ENCODE measurements at places on chromosomes 16 and 17.
A peak's percentile ranks its signal among the peaks of the same experiment; 100 is the strongest.

- no peak for DNase-seq
These were observed 36.7 kb downstream of the CTU2 start for GRCh38 chr16:88742896-88743605.

GRCh38 chr17:12967962-12968361 lies 49.9 kb downstream of the ELAC2 start:
- DNase-seq: no peak

DNA sequence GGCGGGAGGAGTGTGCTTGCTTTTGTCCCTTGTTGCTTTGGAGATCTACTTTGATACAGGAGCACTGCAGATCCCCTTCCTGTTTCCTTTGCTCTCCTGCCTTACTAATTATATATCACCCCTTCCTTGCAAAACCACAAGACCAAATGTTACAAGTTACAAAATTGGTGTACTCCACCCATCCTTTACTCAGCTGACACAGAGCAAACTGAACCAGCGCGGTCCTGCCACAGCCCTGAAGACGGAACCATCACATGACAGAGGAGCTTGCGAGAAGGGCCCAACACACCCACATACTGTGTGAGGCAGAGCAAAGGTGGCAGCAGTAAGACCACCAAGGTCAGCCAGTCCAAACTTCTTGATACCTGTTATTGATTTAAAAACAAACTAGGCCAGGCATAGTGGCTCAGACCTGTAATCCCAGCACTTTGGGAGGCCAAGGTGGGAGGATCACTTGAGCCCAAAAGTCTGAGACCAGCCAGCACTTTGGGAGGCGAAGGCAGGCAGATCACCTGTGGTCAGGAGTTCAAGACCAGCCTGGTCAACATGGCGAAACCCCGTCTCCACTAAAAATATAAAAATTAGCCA lies 33.2 kb downstream of the CYTH1 start:
- peak; percentile 80 for DNase-seq

DNA sequence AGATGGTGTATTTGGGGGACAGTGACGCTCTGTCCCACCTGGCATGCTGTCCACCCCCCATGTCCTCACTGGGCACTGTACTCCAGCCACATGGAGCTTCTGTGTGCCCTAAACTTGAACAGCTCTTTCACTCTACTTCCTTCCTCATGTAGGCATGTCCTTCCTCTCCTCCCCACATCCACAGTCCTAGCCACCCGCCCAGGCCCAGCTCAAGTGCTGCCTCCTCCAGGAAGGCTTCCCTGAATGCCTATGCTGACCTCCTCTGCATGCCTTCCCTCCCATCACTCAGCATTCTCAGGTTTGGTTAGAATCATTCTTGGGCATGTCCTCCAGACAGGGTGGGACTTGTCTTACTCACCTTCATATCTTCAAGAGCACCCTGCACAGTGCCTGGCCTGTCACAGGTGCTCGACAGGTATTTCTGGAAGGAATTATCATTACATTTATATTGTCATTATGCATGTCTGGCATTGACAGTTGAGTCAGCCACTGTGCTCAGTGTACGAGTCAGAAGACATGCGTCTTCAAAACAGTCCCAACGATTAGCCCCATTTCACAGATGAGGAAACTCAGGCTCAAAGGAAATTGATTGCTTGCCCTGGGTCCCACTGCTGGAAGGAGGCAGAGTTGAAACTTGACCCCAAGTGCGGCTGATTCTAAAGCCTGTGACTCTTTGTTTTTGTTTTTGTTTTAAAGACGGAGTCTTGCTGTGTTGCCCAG lies 42.1 kb upstream of the TOB1 start:
- no peak for DNase-seq

DNA sequence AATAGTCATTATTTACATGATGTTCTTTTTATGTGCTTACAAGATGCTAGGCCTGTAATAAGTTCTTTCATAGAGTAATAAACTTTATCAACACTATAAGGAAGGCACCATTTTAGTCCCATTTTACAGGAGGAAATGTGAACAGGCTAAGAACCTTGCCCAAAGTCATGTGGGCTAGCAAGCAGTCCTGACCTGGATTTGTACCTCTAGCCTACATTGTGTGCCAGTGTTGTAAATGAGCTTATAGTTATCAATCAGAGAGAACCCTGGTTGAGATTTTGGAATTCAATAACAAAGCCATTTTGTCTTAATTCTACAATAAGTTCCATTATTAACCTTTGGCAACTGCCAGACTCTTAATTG lies 6.7 kb upstream of the TBKBP1 start:
- DNase-seq: no peak

DNA sequence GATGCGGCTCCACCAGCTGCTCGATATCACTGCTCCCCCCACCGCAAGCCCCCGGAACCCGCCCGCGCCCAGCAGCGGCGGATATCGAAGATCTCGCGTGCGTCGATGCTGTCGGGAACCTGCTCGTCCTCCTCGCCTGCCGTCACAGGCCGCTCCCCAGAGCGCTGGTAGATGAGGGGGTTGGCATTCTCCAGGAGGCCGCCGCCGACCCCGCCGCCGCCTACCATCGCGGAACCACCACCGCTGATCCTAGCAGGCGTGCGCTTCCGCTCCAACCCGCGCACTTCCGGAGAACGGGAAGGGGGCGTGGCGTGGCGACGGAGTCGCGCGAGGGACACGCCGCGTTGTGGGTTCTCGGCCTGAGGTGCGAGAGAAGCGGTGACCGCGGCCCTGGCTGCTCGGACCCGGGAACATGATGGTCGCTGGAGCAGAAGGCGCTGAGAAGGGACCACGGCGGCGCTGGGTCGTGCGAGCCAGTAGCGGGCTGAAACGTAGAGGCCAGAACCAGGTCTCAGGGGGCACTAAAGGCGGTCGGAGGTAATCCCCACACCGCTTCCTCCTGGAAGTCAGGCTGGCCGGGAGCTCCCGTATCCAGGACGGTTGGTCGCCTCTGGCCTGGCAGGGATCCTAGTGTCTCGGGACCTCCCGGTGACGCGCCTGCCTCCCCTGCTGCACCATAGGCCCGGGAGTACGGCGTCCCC lies at the start of gene CIAO2B:
CIAO2B (minus strand) TSS at position 265 of the 701 bp plus-strand sequence; CDS start at position 227, 38 bp downstream.
- DNase-seq: peak; percentile 78

- peak; percentile 68 for DNase-seq
These were observed at the start of gene SCPEP1 for GRCh38 chr17:56977673-56978395. Gene SCPEP1, plus strand, starts transcription at chr17:56978131. Its CDS starts 29 bp downstream, at chr17:56978160.

DNA sequence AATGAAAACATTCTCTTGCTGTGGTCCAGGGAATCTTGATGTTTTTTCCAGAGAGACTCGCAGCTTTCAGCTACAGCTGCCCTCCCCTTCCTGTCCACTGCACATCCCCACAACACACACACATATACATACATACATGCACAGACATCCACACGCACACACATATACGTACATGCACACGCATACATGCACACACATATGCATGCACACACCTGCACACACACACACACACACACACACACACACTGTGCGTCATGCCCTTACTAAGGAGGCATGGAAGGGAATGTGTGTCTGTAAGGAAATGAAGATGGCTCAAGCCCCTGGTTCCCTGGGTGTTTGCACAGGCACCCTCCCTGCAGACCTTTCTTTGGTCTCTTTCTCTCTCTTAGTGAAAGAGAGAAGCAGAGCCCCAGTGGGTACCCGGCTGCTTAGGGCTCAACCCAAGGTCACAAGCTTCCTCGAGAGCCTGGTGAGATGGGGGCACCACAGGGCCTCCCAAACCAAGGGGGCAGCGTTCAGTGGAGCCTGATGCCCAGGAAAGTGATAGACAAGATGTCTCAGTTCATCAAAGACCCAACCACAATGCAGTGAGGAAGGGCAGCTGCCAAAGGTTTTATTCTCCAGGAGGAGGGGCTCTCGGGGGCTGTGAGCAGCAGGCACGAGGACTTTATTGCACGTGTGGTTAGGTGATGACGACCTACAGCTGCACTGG lies 33.3 kb downstream of the TNFRSF13B start:
- no peak for DNase-seq

- DNase-seq: no peak
These were observed 277.0 kb downstream of the IRX3 start for GRCh38 chr16:54009464-54010176.

GRCh38 chr16:84098939-84099338 lies 17.8 kb downstream of the MBTPS1 start:
- no peak for DNase-seq

GRCh38 chr16:66470556-66470955 lies 43.5 kb downstream of the BEAN1 start:
- DNase-seq: no peak

Data from fibroblast of mammary gland (primary cell).